Caudate nucleus (tissue), 63 donors: ENCODE measurements at places on chromosomes 5 and 9.

DNA sequence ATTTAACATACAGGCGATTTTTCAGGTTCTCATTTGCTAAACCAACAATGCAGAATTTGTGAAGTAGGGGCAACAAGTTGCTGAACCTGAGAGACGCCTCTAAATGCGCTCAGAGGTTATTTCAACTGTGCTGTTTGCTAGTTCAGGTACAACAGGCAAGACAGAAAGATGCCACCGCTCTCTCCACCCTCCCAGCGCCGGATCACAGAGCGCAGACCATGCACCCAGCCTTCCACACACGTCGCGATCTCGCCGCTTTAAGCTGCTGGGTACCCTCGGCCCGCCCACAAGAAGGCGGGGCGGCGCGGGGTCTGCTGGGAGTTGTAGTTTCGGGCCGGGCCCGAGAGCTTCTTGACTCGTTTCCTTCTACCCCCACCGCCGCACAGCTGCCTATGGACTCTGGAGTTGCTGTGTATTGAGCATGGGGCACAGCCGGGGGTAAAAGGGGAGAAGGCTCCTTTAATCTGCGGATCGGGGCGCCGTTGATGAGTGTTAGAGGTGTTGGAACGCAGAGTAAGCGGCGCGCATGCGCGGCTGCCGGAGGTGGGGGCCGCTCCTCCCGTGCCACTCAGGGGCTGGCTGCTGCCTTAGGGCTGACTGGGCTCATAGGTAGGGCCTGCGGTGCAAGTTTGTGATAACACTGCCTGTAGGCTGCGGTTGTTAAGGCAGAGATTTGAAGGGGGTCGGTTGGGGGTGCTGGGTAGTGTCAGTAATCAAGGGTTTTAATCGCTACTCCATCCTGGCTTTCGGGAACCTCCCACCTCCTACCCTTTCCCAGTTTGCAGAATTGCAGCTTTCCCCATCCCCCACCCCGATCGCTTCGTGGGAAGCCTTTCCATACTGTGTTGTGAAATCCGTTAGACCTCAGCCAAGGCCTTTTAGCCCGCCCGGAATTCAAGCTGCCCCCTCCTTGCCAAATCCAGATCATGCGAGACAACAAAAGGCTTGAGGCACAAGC, 40.3 kb upstream of the ABCA1 start:
- peak; percentile 98 for DNase-seq

- no peak for DNase-seq
These were observed 38.1 kb downstream of the DDX31 start for GRCh38 chr9:132631685-132632084.

DNA sequence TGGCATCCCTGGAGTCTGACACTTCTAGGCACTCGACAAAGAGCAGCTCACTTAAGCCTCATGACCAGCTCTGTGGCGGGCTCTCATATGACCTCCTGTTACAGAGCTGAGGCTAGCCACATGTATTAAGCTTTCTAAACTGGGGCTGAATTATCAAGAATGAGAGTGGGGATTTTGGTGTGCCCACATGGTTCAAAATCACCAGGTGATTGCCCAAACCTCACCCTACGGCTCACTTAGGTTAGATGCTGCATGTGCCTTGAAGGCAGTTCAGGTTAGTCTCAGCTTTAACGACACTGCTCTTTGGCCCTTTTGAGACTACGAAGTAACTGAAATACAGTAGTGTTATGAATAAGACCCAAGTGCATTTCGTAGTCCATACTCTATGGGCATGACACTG, 39.4 kb upstream of the SMIM32 start:
- DNase-seq: no peak

DNA sequence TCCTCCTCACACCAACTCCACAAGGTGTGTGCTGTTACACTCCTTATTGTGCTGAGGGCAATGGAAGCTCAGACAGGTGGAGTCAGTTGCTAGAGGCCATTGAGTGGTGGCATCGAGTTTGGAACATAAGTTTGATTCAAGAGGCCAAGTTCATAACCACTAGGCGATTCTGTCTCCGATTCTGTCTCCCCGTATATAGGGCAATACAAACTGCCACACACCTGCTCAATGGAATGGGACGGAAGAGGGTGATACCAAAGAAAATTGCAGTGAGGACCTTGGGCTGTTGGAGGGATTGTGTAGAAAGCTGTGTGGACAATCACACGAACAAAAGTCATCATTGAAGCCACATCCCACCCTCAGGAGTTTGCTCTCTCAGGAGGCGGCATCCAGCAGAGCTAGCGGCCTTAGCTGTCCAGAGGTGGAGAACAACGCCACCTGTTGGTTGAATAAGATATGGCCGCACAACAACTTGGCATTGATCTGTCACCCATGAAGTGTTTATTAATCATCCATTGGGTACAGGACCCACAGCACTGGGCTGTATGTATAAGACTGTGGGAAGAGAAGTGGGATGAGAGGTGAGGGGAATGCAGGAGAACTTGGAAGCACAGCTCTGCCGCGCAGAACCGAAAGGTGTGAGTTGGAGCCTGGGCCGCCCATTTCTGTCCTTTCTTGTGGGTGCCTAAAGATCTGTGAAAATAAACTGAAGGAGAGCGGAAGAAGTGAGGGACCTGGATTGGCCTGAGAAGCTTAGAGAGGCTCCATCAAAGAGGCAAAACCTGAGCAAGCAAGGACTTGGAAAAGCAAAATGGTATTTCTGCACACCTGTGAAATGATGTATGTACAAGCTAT, 16.1 kb upstream of the NEUROG1 start:
- peak; percentile 30 for DNase-seq

DNA sequence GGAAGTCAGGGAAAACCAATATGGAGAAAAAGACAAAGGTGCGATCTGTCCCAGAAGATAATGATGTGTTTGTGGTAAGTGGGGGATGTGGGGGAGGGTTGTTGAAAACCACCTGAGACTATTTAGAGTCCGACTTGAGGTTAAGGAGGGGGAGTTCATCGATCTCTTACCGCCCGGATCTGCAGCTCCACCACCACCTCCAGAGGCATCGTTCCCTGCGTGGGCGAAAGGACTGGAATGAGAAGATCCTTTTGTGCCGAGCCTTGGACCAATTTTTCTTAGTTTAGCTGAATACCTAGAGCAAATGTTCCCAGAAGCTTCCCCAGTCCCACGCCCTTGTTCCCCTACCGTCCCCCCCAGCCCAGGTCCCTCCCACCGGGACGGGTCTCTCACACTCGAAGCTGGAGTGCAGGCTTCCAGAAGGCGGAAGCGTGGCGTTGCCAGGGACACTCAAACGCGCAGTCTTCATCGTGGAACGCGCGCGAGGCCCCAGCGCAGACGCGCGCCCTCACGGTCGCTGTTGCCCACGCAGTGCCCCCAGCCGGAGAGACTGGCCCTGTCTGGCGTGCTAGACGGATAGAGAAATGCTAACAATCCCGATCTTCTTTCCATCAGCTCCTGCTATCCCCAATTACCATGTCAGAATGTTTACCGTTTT, at the start of gene SPATA6L:
TSS of gene SPATA6L (minus strand) at position 439 of the 658 bp plus-strand sequence. CDS start at position 209, 230 bp downstream.
- DNase-seq: peak; percentile 20

- no peak for DNase-seq
These were observed 5.0 kb downstream of the ACTL7A start for GRCh38 chr9:108867116-108867515.

GRCh38 chr5:39115644-39116343, 41.6 kb upstream of the RICTOR start:
- DNase-seq: no peak

DNA sequence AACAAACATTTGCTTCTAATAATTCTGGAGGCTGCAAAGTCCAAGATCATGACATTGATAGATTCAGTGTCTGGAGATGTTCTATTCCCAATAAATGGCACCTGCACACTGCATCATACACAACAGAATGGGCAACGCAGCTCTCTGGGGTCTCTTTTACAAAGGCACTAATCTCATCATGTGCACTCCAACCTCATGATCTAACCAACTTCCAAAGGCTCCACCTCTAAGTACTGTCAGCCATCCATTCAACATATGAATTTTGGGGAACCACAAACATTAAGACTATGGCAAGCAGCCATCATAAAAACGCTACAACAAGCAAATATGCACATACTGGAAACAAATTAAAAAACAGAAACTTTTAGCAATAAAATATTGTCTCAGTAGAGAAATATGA, 121.1 kb downstream of the CYLC2 start:
- DNase-seq: no peak

DNA sequence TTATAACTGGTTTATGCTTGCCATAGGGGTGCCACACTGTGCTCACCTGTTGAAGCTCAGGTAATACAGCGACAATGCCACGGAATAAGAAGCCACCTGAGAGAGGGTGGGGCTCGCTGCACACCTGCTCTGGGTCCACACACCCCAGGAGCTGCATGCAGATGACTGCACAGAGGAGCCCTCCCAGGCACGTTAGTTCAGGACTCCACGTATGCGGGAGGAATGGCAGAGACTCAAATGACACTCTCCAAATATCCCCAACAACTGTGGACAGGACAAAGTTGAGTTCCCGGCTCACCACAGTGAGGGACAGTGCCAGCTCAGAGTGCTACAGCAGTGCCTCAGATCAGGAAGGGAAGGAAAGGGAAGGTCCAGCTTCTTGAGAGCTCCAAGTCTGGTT, 5.8 kb upstream of the FCN1 start:
- no peak for DNase-seq

- DNase-seq: no peak
These were observed 364.3 kb downstream of the KCNN2 start for GRCh38 chr5:114726131-114726530.

DNA sequence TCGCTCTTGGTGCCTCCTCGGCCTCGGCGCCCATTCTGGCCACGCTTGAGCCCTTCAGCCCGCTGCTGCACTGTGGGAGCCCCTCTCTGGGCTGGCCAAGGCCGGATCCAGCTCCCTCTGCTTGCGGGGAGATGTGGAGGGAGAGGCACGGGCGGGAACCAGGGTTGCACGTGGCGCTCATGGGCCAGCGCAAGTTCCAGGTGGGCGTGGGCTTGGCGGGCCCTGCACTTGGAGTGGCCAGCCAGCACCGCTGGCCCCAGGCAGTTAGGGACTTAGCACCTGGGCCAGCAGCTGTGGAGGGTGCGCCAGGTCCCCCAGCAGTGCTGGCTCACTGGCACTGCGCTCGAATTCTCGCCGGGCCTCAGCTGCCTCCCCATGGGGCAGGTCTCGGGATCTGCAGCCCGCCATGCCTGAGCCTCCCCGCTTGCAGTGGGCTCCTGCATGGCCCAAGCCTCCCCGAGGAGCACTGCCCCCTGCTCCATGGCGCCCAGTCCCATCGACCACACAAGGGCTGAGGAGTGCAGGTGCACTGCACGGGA, 106.4 kb downstream of the SMC2 start:
- no peak for DNase-seq

DNA sequence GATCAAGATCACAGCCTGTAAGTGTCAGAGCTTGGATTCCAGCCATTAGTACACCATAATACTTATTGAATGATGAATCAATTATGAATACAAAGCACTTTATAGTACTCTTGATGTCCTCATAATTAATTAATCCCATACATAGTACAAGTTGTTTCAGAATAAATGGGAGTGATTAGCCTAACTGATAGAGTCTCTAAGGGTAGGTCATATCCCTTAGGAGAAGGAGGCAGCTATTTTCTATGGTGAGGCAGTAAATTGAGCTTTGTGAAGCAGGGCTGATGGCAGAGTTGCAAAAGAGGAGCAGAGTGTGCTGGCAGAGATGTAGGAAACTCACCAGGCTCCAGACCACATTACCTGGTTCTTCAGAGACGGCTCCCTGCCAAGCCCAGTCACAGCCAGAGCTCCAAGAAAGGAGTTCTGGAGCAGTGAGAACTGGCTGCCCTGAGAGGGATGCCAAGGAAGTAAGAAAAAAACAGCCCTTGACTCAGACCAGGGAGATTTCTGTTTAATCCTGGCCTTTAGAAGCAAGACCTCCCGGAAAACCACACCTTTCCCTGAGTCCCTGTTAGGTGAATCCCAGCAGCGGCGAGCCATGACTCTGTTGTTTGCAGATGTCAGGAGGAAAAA, 112.9 kb downstream of the SH3TC2 start:
- no peak for DNase-seq

DNA sequence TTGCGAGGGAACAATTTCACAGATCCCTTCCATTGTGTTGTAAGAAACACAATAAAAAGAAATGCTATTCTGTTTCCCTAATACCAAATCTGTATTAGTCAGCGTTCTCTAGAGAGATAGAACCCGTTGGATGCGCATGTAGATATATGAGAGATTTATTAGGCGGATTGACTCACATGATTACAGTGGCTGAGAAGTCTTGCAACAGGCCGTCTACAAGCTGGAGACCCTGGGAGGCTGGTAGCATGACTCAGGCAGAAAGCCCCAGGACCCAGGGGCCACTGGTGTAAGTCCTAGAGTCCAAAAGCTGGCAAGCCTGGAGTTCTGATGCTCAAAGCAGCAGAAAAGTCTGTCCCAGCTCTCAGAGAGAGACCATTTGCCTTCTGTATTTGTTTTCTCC, 18.4 kb upstream of the IL17B start:
- DNase-seq: no peak

DNA sequence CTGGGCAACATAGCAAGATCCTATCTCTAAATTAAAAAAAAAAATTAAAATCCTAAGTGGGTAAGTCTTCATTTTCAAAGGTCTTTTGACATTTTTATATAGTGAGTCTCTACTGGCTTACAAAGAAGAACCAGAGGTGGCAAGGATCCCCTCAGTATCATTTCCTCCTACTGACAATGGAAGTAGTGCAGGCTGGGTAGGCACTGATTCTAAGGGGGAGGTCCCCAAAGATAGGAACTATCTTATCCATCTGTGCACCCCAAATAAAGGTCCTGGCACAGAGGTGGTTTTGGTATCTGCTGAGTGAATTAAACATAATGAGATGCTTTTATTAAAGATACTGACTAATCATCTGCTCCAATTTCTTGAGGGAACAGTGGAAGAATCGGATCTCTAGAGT, 4.2 kb downstream of the FAM193B start:
- no peak for DNase-seq

DNA sequence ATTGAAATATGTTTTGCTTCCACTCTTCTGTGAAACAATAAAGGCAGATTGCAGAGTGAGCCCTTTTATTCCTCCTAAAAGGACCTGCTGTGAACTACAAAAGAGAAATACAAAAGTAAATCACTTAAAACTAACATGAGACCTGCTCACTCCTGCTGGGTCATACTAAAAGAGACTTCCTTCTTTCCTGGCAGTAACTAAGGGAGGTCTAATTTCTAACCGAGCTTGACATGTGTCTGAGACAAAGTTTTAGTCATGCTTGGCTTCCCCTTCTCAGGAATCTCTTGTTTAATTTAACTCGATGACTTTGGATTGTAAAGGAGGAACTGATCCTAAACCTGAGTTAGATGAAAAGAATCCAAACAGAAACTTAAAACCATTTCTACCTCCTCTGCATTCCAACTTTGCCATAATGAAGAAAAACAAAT, 86.4 kb upstream of the CDH6 start:
- no peak for DNase-seq

GRCh38 chr5:150172556-150172955, 6.0 kb downstream of the CDX1 start:
- DNase-seq: no peak

DNA sequence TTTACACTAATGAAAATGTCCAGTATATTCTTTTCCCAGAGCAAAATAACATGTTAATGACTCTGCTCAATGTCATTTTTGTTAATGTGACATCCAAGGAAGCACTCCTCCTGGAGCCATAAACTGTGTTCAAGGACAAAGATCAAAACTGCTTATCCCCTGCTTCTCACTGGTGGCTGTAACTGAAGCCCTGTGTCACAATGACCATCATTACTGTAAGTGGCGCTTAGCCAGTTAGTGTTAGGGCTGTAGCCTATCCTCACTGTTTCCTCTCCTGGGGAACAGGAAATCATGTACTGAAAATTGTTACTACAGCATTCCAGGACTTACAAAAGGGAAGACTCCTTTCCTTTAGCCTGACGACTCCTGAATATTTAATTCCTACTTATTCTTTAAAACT, 71.7 kb upstream of the COX7C start:
- no peak for DNase-seq
